Stimulated activated CD4-positive, alpha-beta T cell treated with anti-CD3 and anti-CD28 coated beads, Interleukin-15, amount 100 ng/mL, for 1 hour (primary cell): ENCODE measurements at places on chromosomes 3 and 15.

GRCh38 chr15:76345583-76345879, 9.0 kb downstream of the ISL2 start:
- no peak for DNase-seq

DNA sequence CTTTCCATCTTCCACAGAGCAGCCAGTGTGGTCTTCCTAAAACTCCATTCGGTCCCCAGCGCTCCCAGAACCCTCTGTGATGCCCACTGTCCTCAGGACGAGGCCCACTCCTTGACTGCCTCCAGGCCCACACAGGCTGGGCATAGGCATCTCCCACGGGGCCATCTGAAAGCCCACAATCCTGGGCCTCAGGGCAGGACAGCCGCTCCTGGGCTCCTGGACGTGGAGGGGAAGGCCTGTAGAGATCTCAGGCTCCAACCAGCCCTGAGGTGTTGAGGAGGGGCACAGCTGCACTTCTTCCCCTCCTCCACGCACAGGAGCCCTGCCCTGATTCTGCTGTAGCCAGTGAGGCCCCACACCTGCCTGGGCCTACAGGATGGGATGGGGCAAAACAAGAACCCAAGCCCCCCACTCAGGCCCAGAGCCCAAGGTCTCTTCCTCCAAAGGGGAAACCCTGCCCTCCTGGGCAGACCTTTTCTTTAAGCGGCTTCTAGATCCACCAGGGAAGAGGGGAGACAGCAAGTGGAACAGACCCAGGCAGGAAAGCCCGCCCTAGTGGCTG, 25.9 kb downstream of the SHISA5 start:
- DNase-seq: no peak

DNA sequence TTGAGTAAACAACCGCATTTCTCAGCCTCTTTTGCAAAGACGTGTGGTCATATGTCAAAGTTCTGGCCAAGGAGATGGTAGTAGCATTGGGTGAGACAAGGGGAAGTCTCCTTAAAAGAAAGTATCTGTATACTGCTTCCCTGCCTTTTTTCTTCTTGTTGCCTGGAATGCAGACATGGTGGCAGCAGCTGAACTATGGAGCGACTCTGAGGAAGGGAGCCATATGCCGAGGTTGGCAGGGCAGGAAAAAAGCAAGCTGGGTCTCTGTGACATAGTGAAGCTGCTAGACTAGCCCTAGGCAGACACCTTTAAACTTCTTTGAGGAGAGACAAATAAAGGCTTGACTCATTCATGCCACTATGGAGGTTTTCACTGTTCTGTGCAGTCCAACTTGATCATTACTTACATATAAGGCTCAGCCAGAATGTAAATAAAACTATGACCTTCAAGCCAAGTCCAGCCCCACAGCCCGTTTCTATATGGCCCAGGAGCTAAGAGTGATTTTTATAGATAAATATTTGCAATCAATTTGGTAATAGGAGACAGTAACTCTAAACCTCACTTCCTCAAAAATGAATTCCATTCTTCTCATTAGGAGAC, 30.6 kb upstream of the PRICKLE2 start:
- no peak for DNase-seq

GRCh38 chr15:84960391-84961113, 21.1 kb upstream of the PDE8A start:
- no peak for DNase-seq

- DNase-seq: no peak
Observed at GRCh38 chr3:111810909-111811308, 48.2 kb upstream of the PHLDB2 start.

DNA sequence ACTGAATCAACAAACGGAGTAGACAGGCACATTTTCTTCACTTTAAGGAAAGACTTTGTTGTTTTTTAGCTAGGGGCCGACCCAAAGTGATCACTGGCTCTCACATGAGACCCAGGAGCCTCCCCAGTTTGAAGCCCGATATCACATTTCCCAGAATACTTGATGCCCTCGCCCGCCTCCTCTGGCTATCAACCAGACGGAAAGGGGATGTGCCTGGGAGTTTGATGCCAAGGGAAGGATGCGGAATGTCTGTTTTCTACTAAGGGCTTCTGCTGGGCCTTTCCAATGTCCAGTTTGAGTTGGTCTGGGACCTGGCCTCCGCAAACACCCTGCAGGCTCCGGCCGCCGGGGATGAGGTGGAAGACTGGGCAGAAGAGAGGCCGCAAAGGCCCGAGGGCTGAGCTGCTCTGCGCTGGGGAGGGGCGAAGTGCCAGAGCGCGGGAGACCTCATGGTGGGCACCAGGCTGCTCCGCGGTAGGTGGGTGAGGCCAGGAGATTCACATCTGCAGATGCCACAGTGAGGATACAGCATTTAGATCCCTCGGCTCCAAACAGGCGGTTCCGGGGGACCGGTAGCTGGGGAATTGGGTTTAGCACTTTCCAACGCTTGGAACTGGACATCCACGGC, 491 bp upstream of the ZNF774 start:
- no peak for DNase-seq

- DNase-seq: no peak
Observed at GRCh38 chr3:16289144-16289889, 24.3 kb downstream of the OXNAD1 start.

DNA sequence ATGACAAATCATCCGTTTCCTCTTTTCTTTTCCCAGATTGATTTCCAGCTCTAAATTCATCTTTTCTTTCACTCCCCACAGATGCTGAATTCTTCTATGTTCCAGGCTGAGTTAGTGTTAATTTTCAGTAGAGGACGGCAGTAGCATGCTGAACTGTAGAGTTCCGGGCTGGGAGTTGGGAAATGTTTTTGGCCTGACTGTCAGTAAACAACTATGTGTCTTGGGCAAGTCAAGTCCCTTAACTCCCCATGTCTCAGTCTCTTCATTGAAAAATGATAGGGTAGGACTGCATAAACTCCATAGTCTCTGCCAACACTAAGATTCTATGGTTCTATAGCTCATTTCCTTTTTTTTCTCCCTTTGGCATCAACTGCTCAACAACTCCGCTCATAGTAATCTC, 333.9 kb downstream of the TIGIT start:
- no peak for DNase-seq

GRCh38 chr3:179166561-179167201, 18.5 kb downstream of the PIK3CA start:
- no peak for DNase-seq

DNA sequence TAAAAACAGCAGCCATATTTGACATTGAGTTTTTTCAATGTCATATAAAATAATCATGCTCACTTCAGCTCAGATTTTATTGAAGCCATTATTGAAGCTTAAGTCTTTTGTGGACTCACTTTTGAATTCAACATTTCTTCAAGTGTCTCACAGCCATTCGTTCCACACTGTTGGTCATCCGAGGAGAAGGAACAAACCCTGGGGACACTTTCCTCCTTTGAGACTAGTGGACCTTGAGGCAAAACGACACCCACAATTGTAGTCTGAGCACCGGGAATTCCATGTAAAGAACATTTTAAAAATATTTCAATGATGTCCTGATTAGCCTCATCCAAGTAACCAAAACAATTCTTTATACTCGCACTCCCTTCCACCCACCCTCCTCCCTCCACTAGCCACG, 174.7 kb downstream of the CD47 start:
- DNase-seq: no peak

GRCh38 chr3:33364531-33365128, 75.6 kb downstream of the UBP1 start:
- no peak for DNase-seq

- DNase-seq: no peak
Observed at GRCh38 chr15:27589260-27589659, 509.9 kb downstream of the OCA2 start.

- no peak for DNase-seq
Observed at GRCh38 chr15:67843092-67843501, 3.3 kb upstream of the RNU6-1 start.

- no peak for DNase-seq
Observed at GRCh38 chr15:89777073-89777751, 1.1 kb downstream of the MESP2 start.

DNA sequence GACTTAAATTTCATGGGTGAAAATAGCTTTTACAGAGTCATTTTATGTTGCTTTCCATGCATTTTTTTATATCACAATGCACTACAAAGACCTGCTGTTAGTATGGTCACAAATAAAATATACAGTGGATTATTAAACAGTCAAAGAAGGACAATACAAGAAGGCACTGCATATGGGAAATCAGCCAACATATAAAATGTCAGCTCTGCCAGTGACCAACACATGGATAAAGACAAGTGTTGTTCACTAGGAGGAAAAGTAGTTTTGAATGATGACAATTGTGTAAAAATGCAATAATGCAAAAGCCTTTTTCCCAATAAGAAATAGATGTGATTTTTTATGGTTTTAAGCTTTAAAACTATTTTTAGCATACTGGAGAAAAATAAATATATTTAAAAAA, 425.3 kb upstream of the CBLB start:
- no peak for DNase-seq
